ENCODE measurements at places on chromosomes 3 and 15.

- no peak for DNase-seq
Measured at GRCh38 chr3:97827741-97828471, 6.1 kb downstream of the CRYBG3 start.

GRCh38 chr3:124995460-124995994, 60.3 kb downstream of the HEG1 start:
- peak; percentile 27 for DNase-seq

DNA sequence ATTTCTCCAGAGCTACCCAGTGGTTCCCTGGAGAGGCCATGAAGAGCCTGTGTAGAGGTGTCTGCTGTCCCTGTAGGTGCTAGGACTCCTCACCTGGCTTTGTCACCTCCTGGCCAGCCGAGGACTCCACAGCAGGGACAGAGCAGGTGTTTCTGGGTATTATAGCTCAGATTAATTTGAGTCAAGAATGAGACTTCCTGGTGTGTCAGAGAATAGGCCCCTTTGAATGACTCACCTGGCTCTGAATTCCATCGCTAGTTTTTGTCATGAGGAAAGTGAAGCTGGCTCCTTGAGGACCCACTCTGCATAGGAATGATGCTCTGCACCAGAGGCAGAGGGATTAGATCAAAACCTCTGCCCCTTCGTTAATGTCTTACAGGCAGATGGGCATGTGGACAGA, 167.5 kb upstream of the TOPAZ1 start:
- DNase-seq: no peak

DNA sequence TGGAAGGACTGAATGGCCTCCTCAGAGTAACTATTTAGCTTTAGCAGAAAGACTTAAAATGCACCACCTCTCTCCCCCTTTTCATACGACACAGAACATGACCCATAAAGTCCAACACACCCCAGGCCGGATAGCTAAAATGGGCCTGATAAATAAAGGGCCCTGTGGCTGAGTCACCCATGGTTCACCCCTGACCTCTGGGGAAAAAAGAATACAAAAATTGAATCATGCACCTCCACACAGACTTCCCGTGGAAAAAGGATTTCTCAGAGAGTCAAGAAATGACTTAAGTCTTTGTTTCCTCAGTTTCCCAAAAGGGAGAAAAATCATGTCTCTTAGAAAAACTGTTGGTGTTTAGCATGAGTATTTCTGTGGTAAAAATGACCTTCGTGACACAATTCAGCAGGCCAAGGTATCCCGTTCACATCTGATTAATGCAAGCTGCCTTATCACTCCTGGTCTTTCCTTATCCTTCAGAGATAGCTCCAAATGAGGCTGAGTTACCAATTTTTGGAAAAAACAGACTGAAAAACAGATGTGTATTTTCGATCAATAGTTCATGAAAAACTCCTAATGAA, 34.0 kb upstream of the ARHGEF3 start:
- DNase-seq: no peak
